GM12878 (cell line): ENCODE measurements at places on chromosomes 13 and 19. TPM values are rescaled to one million over a fixed set of nuclear protein-coding genes. Genes with fewer than 3 reads are reported as not detected.

PIK3R2 gene
- 0.79 and 1.1 TPM in 2 replicates for polyA plus RNA-seq

ERICH4 gene
- polyA plus RNA-seq, result 0.23 TPM in 1 of 2 replicates, not detected in the other

ZNF865 gene
- polyA plus RNA-seq, result 0.17 and 0.37 TPM in 2 replicates

FSD1 gene
- polyA plus RNA-seq, result 4.0 and 6.2 TPM in 2 replicates

SHISA7 gene
- not detected in 2 replicates for polyA plus RNA-seq

PSPN gene
- 0.41 and 0.57 TPM in 2 replicates for polyA plus RNA-seq

ADGRL1 gene
- 0.24 and 0.34 TPM in 2 replicates for polyA plus RNA-seq

CGB5 gene
- polyA plus RNA-seq, result not detected in 2 replicates

NLRP5 gene
- not detected in 2 replicates for polyA plus RNA-seq

TEX101 gene
- not detected in 2 replicates for polyA plus RNA-seq

NLRP12 gene
- not detected in 2 replicates for polyA plus RNA-seq

TYROBP gene
- 0.62 TPM in 1 of 2 replicates, not detected in the other for polyA plus RNA-seq

POU2F2 gene
- 38.3 and 40.9 TPM in 2 replicates for polyA plus RNA-seq

SIGLEC9 gene
- not detected in 2 replicates for polyA plus RNA-seq

IGSF23 gene
- not detected in 2 replicates for polyA plus RNA-seq

SYNE4 gene
- 0.59 and 0.71 TPM in 2 replicates for polyA plus RNA-seq

SIAH3 gene
- polyA plus RNA-seq, result not detected in 2 replicates

KCNN1 gene
- polyA plus RNA-seq, result 0.14 and 0.16 TPM in 2 replicates

TPTE2 gene
- 0.83 and 1.7 TPM in 2 replicates for polyA plus RNA-seq

PNMA8A gene
- 0.10 TPM in 1 of 2 replicates, not detected in the other for polyA plus RNA-seq

ZNF71 gene
- polyA plus RNA-seq, result 4.8 and 6.3 TPM in 2 replicates

DAND5 gene
- polyA plus RNA-seq, result 0.13 TPM in 1 of 2 replicates, not detected in the other

GPR12 gene
- not detected in 2 replicates for polyA plus RNA-seq

PPP1R37 gene
- polyA plus RNA-seq, result 2.1 and 4.1 TPM in 2 replicates

GFY gene
- not detected in 2 replicates for polyA plus RNA-seq

LGALS7B gene
- polyA plus RNA-seq, result not detected in 2 replicates

KLK1 gene
- polyA plus RNA-seq, result 13.9 and 17.4 TPM in 2 replicates

WASF3 gene
- polyA plus RNA-seq, result not detected in 2 replicates

SIGLEC7 gene
- polyA plus RNA-seq, result not detected in 2 replicates

ALKBH6 gene
- polyA plus RNA-seq, result 32.4 and 35.2 TPM in 2 replicates

SIGLEC5 gene
- polyA plus RNA-seq, result 1.6 and 3.2 TPM in 2 replicates

SHISA2 gene
- 0.04 TPM in 1 of 2 replicates, not detected in the other for polyA plus RNA-seq
